ENCODE measurements at places on chromosomes 6 and 20.

- no peak for DNase-seq
Observed at GRCh38 chr6:41699063-41699462, 36.3 kb downstream of the TFEB start.

DNA sequence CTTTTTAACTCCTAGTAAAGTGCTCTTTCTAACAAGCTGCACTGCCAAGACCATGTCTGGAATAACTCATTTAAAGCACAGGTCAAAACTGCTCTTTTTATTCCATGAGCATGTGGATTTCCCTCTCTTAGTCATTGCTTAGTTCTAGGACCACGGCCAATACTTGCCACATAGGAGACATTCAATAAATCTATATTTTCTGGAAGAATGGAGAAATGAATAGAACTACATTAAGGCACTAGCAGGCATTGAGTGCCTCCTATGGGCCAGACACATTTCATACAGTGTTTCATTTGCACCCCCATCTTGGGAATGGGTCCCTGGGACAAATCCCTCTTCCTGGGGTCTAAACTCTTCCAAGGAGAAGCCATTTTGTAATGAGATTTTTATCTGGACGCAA is 552.8 kb upstream of the CITED2 start:
- no peak for DNase-seq

- no peak for DNase-seq
Observed at GRCh38 chr20:22801528-22801927, 217.2 kb upstream of the FOXA2 start.

GRCh38 chr6:10434235-10434634 is 19.4 kb upstream of the TFAP2A start:
- no peak for DNase-seq

- no peak for DNase-seq
Observed at GRCh38 chr6:90765895-90766294, 179.0 kb upstream of the MAP3K7 start.

DNA sequence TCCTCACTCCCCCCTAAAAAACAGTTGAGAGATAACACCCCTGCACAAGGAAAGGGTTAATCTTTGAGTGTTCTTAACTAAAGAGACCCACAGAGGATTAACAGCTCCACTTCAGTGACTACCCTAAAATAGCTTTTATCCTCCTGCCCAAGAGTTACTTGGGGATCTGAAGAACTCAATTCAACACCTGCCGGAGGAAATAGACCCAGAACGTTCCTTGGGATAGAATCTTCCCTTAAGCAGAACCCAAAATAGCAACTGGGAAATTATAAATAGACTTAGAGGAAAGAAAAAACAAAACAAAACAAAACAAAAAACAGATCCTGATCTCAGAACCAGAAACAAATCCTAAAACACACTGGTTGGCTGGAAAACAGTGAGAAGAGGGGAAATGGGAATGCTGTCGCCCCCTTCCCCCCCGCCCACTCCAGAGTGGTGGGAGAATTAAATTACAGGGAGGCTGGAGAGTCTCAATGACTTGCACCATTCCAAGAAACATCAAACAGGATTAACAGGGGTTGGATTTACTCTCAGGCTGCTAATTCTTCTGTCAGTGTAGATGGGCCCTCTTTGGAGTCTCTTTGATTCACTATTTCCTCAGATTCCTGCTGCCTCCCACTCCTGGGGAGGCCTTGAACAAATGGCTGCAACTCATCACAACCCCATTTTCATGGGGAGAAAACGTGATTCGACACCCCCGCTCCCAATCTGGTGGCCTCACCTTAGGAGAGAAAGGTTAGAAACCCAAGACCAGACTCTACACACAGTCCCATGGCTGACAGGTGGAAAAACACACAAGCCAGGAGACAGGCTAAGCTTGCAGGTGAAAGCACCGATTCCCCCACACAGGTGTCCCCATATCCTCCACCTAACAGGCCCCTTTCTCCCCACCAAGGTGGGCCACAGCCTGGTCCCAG is 1.4 kb downstream of the PLAGL2 start:
- no peak for DNase-seq

DNA sequence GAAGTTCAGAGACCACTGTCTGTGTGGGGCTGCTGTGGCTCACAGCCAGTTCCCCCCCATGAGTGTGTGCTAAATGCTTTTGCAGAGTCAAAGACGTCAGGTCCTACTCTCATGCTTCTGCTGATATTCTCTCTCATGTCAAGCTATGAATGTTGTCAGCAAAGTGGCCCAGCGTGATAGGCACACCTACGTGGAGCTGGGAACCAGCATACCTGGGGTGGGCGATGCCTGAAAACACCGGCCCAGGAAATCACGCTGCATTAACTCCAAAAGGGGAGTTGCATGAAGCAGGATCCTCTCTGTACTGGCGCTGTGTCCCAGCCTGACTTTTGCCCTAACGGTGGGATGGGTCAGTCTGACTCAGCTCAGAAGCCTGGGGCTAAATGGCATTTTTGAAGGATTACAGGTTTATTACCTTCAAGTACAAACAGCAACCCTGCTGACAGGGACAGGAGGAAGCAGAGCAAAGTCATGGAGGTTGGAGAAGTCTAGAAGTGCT is 9.0 kb upstream of the MRPS10 start:
- DNase-seq = no peak

GRCh38 chr6:44172731-44173500 is 14.3 kb downstream of the CAPN11 start:
- DNase-seq = peak; percentile 56

DNA sequence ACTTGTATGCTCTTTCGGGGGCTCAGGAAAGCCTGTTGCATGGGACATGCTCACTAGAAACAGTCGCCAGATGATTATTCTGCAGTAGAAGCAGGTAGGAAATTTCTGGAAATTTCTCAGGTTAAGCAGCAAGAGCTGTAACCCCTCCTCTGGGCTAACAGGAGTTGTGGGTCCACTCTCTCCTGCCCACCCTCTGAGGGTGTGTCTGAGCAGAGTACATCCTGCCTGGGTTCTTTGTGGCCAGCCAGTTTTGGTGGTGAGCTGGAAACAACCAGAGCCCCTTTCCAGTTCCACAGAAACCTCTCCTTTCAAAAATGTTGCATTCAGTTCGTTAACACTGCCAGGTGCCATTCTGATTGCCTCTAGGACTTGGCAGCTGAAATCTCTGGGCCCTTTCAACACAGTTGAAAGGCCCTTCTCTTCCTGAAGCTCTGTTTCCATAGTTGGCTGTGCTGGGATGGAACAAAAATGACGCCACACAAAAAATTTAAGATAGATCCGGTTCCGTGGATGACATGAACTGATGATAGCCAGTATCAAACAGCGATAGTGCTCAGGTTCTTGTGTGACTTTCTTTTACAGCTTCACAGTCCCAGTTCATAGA is 38.5 kb downstream of the PLCG1 start:
- DNase-seq = peak; percentile 2

- no peak for DNase-seq
Observed at GRCh38 chr6:7820288-7820835, 90.2 kb downstream of the TXNDC5 start.

- DNase-seq = no peak
Observed at GRCh38 chr6:110472739-110473138, 3.7 kb downstream of the SLC22A16 start.

GRCh38 chr20:54140067-54140466 is 33.7 kb downstream of the CYP24A1 start:
- DNase-seq = no peak

DNA sequence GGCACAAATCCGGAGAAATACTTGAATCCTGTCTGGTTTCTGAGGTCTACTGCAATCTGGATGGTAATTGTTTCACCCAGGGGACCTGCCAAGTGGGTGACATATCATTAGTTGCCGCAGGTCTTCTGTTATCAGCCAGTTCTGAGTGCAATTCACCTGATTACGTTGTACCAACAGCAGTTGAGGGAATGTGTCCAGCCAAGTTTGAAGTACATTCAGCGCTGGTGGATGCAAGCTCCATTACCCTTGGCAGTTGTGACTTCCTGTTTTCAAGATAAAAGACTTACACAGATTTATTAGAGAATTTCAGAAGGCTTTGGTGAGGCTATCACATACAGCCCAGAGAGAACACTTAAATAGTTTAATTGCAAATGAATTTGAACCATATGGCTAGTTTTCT is 42.8 kb downstream of the FNDC1 start:
- no peak for DNase-seq

DNA sequence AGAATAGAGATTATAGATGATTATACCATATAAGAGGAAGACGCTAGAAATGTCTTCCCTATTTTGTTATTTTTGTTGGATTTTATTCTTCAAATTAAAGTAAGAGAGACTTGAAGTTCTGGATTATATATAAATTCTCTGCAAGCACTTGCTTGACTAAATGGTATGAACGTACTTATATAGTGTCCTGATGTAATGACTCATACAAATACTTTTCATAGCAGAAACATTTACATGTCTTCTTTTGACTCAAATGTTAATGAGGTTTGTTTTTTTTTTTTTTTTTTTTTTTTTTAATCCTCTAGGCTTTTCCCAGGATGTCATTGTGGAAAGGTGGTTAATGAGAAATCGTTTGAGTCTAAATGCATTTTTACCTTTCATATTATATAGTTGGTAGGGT is 55.0 kb downstream of the PDE7B start:
- DNase-seq = no peak
